CD14-positive monocyte (primary cell): ENCODE measurements at places on chromosomes 4 and X.

DNA sequence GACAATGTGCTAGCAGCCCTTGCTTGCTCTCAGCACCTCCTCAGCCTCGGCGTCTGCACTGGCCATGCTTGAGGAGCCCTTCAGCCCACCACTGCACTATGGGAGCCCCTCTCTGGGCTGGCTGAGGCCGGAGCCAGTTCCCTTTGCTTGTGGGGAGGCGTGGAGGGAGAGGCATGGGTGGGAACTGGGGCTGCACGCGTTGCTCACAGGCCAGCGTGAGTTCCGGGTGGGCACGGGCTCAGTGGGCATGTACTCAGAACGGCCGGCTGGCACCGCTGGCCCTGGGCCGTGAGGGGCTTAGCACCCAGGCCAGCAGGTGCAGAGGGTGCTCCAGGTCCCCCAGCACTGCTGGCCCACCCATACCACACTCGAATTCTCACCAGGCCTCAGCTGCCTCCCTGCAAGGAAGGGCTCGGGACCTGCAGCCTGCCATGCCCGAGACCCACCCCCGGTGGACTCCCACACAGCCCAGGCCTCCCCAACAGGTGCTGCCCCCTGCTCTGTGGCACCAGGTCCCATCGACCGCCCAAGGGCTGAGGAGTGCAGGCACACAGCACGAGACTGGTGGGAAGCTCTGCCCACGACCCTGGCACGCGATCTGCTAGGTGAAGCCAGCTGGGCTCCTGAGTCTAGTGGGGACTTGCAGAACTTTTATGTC, 100.3 kb downstream of the SLC39A8 start:
- DNase-seq: no peak

GRCh38 chr4:98614094-98614493, 44.3 kb downstream of the TSPAN5 start:
- no peak for DNase-seq

GRCh38 chr4:53313510-53313909, 52.4 kb downstream of the SCFD2 start:
- no peak for DNase-seq

DNA sequence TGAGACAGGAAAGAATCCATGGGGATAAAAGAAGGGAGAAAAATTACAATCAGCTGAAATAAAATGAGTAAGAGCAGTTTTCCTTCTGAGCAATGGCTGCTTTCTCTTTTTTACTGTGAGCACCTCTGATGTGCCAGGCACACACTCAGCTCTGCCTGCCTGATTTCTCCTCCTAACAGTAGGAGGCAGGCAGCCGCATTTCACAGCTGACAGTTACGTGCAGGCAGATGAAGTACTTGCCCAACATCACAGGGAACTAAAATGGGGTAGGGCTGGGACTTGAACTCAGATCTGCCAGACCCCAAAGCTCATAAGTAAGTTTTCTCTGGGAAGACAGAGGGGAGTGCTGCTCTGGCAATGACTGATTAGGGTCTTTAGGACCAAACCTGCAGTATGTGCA, 54.6 kb downstream of the C4orf50 start:
- DNase-seq: no peak

- DNase-seq: no peak
These were observed 27.9 kb upstream of the USP38 start for GRCh38 chr4:143156853-143157252.
